Ovary (tissue), 10 donors: ENCODE measurements at places on chromosomes 1 and 21. TPM values are rescaled to one million over a fixed set of nuclear protein-coding genes. Genes with fewer than 3 reads are reported as not detected.

DNA sequence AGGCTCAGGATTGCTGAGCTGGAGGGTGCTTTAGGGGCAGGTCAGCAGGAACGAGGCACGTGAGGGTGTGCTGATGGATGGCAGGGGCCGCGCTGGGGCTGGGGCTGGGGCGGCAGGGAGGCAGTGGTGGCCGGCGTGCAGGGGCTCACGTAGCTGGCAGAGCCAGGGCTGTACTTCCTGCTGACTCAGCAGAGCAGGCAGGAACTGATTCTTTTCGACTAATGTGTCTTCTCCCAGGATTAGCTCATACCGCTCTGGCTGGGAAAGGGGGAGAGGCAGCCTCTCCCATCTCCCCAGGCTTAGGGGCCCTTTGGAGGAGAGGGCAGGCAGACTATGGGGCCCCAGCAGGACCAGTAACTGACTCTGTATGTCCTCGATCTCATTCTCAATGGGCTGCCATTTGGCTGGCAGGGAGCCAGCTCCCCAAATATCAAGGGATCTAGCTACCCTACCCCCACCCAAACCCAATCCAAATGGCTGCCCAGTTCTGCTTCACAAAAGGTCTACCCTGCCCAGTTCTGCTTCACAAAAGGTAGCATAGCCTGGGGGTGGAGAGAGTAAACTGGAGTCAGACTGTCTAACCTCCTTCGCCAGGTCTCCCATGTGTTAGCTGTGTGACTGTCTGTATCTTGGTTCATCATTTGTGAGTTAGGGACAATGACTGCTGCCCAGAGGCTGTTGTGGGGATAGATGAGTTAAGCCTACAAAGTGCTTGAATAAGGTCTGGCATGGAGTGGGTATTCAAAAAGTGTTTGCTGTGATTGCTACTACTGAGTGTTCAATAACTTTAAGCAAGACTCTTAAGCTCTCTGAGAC is 100.1 kb upstream of the SLC2A1 start:
- DNase-seq, result peak; percentile 50

The LEMD1 gene
- polyA plus RNA-seq, result 0.58 TPM

- no peak for DNase-seq
Measured at GRCh38 chr1:93616221-93616995, 65.2 kb downstream of the BCAR3 start.

DNA sequence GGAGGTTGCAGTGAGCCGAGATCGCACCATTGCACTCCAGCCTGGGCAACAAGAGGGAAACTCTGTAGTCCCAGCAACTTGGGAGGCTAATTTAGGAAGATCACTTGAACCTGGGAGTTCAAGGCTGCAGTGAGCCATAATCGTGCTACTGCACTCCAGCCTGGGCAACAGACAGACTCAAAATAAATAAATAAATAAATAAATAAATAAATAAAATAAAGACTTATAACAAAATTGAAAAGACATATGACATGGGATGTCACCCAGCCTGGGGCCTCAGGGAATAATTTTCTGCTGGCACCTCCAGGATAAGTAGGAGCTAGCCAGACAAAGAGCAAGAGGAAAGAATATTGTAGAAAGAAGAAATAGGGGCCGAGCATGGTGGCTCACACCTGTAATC is 77.9 kb upstream of the PUM1 start:
- DNase-seq, result no peak

GRCh38 chr1:190177555-190177954 is 300.1 kb downstream of the BRINP3 start:
- DNase-seq, result no peak

GRCh38 chr1:98420376-98421084 is 241.0 kb upstream of the SNX7 start:
- no peak for DNase-seq

DNA sequence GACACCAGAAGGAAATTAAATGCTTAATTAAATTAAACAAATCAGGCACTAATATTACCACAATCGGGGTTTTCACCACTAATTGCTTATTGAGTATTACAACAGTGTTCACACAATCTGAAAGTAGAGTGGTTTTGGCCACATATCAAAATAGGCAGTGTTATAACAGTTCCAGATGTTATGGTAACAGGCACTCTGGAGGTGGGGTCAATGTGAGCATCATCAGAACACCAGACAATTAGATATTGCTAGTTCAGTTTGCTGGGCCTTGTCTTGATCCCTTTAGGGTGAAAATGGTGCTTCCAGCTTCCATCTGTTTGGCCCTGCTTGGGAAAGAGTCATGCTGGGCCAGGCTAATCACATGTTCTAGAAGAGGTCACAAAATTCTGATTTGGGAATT is 14.5 kb upstream of the DDAH1 start:
- DNase-seq, result no peak

GRCh38 chr1:116983678-116984077 is 17.9 kb upstream of the CD101 start:
- no peak for DNase-seq

- DNase-seq, result no peak
Measured at GRCh38 chr1:8518490-8518801, 200.5 kb downstream of the SLC45A1 start.

The PLCH2 gene
- 0.08 TPM for polyA plus RNA-seq

The TRAPPC3 gene
- polyA plus RNA-seq, result 44.0 TPM

The HRNR gene
- not detected for polyA plus RNA-seq

DNA sequence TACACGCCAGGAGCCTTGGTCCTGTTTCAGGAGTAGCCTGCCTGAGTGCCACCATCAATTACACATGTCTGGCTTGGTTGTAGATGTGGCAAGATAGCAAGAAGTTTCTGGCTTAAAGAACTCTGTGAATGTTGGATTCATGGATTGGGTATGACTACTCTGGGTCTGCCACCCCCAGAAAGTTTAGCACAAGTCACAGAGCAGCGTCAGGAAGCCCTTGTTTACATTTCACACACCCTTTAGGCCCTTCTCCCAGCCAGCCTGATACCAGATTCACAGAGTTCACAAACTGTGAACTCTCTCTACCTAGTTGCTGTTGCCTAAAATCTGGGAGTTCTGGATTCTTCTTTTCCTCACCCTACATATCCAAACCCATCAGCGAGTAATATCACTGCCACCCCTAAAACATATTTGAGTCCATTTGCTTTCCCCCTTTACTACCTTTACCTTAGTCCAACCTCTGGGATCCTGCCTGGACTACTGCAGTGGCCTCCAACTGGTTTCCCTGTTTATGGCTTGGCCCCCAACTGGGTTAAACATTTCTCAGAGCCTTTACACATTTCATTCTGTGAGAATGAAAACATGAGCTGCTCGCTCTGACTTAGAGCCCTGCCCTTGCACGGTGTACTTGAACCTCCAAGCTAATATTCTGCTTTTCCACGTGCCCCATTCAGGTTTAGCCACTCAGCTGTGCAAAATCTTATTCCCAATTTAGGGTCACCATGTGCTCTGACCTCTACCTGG is 4.1 kb upstream of the CCDC24 start:
- DNase-seq, result no peak

DNA sequence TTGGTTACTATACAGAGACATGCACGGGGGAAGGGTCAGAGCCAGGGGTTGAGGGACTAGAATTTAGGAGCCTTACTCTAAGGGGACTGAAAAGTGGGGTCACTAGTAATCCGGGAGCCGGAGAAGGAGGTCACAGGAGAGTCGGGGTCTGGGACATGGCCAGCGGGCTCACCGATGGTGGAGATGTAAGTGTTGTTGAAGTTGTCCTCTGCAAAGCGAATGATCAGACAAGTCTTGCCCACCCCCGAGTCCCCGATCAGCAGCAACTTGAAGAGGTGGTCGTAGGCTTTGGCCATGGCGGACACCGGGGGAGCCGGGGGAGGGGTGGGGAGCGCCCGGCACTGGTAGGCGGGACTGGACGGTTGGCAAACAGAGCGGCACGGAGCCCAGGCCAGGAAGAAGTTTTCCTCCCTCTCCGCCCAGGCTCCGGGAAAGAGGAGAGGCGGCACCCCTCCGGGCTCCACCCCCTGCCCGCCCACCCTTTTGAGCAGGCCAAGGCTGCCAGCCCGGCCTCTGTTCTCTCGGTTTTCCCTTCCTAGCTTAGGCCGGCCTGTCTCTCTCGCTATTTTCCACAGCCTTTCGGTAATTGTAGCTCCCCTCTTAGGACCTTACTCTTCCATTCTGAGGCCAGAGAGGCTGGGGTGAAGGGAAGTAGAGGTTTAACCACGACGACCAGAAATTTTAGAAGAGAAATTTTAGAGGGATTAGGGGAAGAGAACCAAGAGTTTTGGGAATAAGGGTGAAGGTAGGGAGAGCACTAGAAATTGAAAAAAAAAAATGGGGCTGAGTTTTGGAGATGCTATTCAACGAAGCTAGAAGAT is at the start of gene RAB13:
RAB13 (minus strand) TSS at position 399 of the 821 bp plus-strand sequence; CDS start at position 296, 103 bp downstream.
- peak; percentile 88 for DNase-seq

- no peak for DNase-seq
Measured at GRCh38 chr1:97451046-97451826, 469.6 kb downstream of the DPYD start.

- DNase-seq, result no peak
Measured at GRCh38 chr1:109399326-109399957, 1.7 kb upstream of the SORT1 start.

DNA sequence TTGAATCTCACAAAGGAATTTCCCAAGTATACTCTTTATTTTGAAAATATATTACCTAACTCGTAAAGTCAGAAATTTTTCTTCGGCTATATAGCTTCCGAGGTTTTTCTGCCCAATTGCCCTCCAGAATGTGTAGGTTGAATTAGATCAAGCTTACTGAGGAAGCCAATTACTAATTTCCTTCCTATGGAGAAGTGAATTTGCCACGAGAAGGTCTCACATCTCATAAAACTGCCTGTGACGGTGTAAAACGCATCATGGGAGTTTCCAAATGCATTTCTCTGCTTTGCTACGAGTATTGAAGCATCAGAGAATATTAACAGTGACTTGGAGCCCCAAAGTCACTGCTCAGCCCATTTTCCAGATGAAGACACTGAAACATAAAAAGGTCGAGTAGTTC is 262.3 kb downstream of the PTBP2 start:
- DNase-seq, result no peak

- no peak for DNase-seq
Measured at GRCh38 chr1:112054510-112054909, 65.0 kb upstream of the KCND3 start.

DNA sequence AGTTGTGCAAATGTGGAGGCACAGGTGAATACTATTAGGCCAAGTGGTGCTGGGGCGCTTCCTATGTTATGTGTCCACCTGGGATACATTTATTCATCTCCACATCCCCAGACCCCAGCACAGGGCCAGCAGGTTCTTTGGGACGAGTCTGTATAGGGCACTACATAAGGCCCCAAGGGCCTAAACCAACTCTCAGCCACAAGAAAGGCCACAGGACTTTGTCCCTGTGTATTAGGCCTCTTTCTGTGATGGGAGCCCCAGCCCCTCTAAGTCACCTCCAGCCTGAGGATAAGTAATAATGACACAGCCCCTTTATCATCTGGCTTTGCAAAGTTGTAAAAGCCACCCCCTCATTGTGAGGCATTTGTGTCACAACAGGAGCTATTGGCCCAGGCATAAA is 79.2 kb upstream of the CD1D start:
- DNase-seq, result no peak

DNA sequence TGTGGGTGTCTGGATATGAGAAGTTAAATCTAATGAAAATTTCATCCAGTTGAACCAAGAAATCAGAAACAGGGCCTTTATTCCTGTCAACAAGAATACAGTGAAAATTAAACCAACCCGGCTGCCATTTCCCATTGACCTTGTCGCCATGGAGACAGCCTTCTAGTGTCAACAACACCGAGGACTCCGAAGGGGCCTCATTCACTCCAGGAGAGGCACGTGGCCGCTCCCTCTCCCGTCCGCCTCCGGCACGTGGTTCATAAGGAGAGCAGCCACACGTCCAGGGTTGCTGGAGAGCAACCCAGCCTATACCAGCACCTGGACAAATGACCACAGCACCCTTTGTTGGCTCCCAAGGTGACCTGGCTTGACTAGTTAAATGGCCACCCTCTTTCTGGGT is 120.3 kb upstream of the VAMP3 start:
- DNase-seq, result no peak

GRCh38 chr1:227758366-227758765 is 23.1 kb downstream of the SNAP47 start:
- no peak for DNase-seq

DNA sequence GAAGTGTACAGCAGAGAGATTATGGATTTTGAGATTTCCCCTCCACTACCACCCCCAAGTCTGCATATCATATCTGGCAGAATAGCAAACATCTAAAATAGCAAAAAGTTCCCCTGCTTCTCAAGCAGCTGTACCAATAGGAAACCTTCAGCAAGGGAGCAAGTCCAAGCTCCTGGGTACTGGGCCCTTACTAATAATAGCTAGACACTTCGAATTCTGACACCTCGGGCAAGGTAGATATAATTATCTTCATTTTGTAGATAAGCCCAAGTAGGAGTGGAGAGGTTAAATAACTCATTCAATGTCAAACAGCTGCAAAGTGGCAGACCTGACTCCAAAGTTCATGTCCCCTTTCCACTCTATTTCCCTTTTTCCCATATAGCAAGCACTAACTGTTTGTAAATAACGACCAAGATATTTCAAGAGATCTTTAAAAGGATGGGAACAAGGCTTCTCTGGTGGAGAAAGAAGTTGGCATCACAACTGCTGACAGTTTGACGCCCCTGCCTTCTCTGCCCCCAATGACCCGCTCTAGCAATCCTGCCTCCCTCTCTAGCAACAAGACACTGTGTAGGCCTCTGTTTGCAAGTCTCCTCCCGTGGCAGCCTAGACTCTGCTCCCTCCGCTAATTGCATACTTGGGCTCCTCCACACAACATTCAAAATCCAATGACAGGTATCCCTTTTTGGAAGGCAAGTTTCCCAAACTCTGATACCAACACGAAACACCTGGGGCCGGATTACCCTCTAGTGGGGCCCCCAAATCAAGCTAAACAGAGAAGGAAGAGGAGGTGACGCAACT is 18.7 kb upstream of the ADAR start:
- DNase-seq, result no peak

DNA sequence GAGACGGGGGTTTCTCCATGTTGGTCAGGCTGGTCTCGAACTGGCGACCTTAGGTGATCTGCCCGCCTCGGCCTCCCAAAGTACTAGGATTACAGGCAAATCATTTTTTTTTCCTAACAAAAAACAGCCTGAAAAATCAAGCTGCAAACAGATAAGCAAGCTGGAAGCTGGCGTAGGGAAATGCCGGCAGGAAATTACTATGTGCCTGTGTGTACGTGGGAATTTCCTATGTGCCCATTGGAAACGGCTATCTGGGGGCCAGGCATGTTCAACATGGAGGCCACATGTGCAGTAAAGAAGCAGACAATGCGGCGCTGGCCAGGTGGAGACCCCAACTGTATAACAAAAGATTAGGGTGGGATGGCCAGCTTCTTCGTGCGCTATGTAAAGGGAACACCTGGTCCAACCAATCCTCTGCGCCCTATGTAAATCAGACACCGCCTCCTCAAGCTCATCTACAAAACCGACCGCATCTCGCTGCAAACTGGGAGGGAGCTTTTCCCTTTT is 9.1 kb upstream of the AADACL4 start:
- DNase-seq, result no peak

- DNase-seq, result peak; percentile 56
Measured at GRCh38 chr1:94039514-94039870, 81.5 kb downstream of the ABCA4 start.

The CYP4B1 gene
- 0.70 TPM for polyA plus RNA-seq

The GBP7 gene
- polyA plus RNA-seq, result not detected

GRCh38 chr1:186502087-186502486 is 41.2 kb upstream of the PDC start:
- DNase-seq, result no peak
